ENCODE measurements at places on chromosomes 2 and 18.
A peak's percentile ranks its signal among the peaks of the same experiment; 100 is the strongest.

- no peak for DNase-seq
Measured at GRCh38 chr2:20223407-20224163, 1.3 kb downstream of the SDC1 start.

DNA sequence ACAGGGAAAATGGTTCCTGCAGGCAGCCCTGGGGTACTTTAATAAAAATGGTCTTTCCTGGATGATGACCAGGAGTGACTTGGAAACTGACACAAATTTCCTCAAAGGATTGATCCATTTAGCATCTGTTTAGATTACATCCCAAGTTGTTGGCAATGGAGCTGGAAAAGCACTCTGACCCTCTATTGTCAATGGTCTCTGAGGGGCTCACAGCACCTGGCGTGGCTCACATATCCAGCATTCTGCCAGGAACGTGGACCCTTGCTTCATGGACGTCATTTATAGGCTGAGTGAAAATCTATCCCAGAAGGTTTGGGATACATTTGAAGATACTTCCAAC lies 43.8 kb downstream of the SERTAD2 start:
- DNase-seq = no peak

DNA sequence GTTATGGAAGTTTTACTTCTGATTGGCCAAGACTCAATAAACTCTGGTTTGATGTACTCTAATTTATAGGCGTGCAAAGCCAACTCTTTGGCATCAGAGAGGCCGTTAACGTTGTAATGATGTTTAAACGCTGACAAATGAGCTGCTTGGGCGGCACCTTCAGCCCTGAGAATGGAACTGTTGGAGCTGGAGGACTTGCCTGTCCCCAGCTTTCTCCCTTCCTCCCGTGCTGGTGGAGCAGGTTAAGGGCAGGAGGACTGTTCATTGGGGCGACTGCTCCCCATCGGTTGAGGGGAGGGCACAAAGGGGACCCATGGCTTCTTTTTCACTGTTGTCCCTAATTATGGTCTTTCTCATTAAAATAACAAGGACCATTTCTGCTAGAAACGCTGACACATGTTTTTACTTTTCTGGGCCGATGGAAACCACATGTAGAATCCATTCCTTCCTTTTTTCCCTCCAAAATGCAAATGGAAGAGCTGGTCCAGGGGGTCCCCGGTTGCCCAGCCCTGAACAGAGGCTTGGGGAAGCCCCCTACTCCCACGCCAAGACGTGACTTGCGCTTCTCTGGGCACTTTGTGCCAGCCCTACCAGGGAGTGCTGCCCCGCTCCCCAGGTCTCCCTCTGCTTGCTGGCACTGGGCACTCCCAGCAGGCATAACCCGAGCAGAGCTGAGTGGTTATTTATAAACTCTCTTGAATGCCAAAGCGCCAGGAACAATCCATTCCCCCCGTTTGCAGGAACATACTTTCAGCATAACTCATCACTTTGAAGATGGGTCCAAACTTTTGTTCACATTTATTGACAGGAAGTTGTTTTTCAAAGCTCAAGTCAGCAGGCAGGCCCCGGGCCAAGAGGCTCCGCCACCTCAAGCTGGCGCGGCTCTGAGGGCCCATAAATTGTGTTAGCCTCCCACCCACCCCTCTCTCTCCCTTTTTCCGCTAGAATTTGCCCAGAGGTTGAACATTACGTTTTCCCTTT lies 170.1 kb downstream of the ASB1 start:
- DNase-seq = peak; percentile 17

GRCh38 chr2:233818639-233819621 lies 35.4 kb downstream of the HJURP start:
- DNase-seq = no peak

- no peak for DNase-seq
Measured at GRCh38 chr2:207042841-207043240, 103.5 kb downstream of the CPO start.

DNA sequence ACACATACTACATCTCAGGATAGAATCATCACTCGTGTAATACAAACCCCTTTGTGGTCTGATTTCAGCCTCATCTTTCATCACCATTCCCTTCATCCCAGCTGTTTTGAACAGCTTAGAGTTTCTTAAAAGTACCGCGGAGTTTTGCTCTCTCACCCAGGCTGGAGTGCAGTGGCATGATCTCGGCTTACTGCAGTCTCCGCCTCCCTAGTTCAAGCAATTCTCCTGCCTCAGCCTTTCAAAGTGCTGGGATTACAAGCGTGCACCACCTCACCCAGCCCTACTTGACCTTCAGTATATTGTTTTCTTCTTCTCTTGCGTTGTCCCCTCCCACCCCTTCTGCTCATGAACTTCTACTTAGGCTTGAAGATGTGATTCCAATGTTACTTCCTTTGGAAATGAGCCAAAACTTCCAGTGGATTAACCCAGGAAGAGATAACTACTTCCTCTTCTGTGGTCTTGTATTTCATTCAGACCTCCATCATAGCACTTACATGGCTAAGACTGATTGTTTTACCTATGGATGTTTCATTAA lies 15.8 kb downstream of the ERLEC1 start:
- no peak for DNase-seq

- DNase-seq = no peak
Measured at GRCh38 chr2:100853909-100854810, 34.2 kb downstream of the NPAS2 start.

DNA sequence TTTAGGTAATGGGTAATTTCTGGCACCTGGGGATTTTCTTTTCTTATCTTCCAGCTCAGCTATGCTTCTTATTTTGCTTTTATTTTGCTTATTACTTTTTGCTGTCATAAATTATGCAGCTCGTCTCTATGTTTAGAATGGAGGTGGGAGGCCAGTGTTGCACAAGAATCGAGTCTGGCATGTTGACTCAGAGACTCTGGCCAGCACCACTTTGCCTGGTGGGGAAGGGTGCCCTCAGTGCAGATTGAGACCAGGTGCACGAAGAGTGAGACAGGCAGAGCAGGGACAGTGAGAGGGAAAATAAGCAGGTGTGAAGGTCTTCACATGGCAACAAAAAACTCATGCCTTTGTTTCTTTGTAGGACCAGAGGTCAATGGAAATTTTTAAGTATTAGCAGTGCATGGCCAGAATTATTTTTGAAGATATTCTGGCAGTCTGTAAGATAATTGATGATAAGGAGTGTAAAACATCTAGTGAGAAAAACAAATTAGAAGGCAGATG lies 59.2 kb upstream of the SLC5A7 start:
- no peak for DNase-seq

DNA sequence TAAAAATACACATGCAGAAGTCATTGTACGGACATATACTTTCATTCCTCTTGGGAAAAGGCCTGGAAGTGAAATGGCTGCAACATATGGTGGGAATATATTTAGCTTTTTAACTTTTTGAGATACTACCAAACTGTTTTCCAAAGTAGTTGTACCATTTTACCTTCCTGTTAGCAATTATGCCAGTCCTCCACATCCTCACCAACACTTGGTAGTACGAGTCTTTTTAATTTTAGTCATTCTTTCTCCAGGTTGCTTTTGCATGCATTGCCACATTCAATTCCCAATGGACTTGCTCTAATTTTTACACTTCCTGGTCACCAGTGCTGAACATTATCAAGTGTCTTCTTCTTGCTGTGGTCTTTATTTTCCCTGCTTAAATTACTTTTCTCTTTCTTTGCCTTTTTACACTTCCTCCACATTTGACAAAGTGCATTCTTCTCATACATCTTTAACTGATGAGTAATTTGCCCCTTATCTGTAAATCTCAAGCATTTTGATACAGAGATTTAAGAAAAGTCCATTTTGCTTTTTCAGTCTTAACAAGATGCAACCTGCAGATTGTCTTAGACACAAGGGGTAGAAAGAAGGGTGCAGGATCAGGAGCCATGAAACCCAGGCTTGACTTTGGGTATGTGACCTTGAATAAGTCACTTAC lies 14.5 kb downstream of the VIT start:
- DNase-seq = no peak

- DNase-seq = no peak
Measured at GRCh38 chr2:1683297-1683696, 61.0 kb downstream of the PXDN start.

DNA sequence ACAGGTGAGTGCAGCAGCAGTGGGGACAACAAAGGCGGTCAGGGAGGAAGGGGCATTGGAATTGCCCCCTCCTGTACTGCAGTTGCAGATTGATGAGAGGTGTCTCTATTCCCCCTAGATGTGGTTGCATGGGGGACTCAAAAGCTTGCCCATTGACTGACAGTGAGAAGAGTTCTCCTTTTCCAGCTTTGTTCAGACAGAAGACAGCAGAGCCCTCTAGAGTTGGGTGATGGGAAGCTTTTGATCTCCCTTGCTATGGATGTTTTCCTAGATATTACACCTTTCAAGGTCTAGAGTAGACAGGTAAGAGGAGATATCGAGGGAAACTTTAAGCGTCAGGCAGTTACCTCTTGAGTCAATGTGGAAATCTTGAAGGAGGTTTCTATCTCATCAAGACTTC lies 2.9 kb downstream of the PROKR1 start:
- DNase-seq = no peak

- DNase-seq = peak; percentile 24
Measured at GRCh38 chr2:65017335-65017734, 28.1 kb downstream of the SLC1A4 start.

- DNase-seq = no peak
Measured at GRCh38 chr2:183630964-183631363, 506.7 kb downstream of the NUP35 start.

GRCh38 chr2:221400411-221400810 lies 171.7 kb downstream of the EPHA4 start:
- DNase-seq = no peak

GRCh38 chr18:63917817-63918216 lies 10.1 kb downstream of the SERPINB10 start:
- DNase-seq = no peak

DNA sequence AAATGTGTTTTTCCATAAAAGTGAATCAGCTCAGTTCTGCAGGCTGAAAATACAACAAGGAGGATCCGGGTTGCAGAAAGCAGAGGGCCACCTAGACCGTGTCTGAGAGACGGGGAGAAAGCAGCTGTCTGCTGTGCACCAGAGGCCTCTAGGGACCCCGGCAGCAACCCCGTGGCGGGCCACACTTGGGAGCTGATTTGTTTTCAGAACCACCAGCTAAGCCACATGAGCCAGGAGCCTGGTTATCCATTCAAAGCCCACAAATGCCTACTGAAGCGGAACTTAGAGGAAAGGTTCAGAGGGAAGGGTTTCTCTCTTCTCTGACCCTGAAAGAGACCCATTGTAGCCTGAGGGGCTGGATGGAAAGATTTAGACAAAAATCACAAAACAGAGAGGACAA lies 28.4 kb upstream of the ID2 start:
- peak; percentile 36 for DNase-seq

DNA sequence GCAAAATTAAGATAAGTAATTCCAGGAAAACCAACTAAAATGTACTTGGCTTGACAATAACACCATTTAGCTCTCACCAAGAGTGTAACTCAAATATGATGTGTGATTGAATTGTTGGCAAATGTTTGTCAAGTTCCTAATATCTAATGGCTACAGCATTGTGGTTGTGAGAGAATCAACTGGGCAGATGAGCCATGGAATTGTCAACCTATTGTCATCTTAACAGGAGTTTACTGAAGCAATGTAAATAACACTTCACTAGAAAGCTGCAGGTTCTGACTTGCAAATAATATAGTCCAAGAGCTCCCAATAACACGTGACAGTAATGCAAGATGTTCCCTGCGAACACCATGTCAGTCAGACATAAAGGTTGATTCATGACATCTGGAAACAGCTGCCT lies 495.2 kb upstream of the MEIS1 start:
- DNase-seq = no peak

DNA sequence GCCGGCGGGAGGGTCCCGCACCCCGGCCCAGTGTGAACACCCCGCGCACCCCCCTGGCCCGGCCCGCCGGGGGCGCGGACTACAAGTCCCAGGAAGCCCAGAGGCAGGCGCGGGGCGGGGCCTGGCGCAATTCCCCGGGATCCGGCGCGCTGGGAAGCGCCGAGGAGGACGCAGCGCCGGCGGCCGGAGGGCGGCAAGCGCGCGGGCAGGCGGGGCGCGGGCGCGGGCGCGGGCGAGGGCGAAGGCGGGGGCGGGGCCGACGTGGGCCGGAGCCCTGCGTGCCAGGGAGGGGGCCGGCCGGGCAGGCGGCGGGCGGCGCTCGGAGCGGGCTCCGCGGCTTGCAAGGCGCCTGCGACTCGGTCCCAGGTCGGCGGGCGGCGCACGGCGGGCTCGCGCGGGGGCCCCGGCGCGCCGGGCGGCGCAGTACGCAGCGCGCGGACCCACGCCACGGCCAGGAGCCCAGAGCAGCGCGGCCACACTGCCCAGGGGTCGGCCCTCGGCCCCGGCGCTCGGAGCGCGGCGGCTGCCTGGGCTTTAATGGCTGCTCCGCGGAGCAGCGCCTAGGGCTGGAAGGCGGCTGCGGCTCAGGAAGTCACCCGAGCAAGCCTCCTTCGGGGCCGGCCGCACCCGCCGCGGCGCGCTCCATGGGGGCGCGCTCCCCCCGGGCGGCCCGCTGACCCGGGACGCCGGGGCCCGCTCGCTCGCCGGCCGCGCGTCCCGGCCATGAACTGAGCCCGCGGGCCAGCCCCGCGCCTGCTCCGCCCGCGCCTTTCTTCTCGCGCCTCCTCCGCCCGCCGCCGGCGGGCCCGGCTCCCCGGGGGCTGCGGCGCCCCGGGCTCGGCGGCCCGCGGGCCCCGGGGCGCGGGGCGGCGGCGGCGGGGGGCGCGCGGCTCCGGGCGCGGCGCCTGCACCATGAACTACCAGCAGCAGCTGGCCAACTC lies at the start of gene AGAP1:
AGAP1 (plus strand) TSS at position 269 of the 941 bp plus-strand sequence.
- DNase-seq = peak; percentile 91

DNA sequence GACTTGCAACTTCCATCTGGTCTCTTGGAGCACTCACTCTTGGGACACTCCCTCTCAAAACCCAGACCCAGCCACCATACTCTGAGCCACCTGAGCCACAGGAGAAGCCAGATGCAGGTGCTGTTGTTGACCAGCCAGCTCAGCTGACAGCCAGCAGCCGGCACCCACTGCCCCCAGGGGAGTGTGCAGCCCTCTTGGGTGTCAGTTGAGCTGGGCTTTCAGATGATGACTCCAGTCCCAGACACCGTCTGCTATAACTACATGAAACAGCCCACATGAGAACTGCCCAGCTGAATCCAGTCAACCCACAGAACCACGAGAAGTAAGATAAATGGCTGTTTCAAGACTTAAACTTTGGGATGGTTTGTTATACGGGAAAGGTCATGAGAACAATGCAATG lies 10.7 kb upstream of the IGFBP2 start:
- no peak for DNase-seq

DNA sequence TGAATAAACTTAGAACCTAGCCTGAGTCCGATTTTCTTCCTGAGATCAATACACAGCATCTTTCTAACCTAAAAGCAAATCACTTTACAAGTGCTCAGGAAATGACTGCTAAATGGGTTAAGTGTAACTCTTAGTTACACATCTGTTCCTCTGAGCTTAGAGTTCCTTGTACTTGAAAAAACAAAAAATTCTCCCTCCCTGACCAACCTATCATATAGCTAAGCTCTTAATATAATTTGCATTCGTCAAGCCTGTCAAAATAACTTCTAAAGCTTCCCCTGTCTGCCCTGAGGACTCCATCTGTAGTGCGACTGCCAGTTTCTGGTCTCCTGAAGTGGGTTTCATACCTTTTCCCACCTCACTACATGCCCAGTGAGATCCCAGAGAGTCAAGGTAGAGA lies 190.4 kb downstream of the NCK2 start:
- no peak for DNase-seq

- no peak for DNase-seq
Measured at GRCh38 chr18:51716277-51716676, 518.8 kb upstream of the MEX3C start.

- no peak for DNase-seq
Measured at GRCh38 chr2:131521961-131522781, 5.5 kb upstream of the CCDC74A start.

- DNase-seq = no peak
Measured at GRCh38 chr2:74174909-74175308, 3.8 kb downstream of the MOB1A start.

- DNase-seq = no peak
Measured at GRCh38 chr2:185583058-185583816, 155.4 kb upstream of the FSIP2 start.

Data from midbrain (tissue), 1 donor.